ENCODE measurements at places on chromosomes 12 and 14.

DNA sequence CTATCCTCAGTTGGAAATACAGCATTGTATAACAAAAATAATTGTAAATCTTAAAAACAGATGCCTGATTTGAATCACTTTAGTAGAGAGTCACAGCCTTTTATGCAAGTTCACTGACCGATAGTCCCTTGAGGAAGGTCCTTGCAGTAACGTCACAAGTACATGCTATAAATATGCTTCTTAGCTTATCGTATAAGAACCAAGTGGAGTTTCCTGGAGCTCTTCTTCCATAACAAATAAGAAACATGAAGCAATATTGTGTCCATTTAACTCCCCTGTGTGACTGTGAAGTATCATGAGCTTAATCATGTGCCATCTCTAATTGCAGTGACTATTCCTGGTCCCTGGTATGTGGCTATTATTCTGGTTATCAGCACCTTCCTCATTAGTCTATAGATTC is 107.9 kb downstream of the SLC38A4 start:
- DNase-seq = no peak

GRCh38 chr12:117885211-117885610 is 83.6 kb downstream of the KSR2 start:
- DNase-seq = no peak

- DNase-seq = no peak
These were observed 9.4 kb downstream of the SART3 start for GRCh38 chr12:108551535-108551934.

GRCh38 chr12:33514893-33515292 is 75.3 kb upstream of the SYT10 start:
- no peak for DNase-seq

- no peak for DNase-seq
These were observed 87.8 kb downstream of the FLRT2 start for GRCh38 chr14:85617791-85618190.

DNA sequence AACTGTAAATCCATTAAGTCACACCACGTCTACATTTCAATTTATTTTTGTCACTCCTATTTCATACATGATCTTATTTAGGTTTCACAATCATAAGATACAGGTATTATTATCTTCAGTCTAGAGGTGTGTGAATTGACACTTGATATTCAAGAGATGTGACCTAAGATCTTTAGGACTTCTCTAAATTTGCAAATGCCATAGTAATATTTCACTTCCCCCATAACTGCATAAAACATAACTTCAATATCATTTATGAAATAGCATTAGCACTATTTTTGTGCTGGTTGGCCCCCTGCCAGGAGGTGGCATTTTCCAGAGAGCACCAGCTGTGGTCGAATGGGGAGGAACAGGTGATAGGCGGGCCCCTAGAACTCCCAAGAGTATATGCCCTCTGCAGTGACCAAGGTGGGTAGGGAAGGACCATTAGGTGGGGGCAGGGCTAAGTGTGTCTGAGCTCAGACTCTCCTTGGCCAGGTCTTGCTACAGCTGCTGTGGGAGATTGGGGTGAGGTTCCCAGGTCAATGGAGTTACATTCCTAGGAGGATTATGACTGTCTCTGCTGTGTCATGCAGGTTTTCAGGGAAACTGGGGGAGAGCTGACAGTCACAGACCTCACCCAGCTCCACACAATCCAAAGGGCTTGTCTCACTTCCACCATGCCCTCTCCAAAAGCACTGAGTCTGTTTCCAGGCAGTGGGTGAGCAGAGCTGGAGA is 49.2 kb upstream of the ERGIC2 start:
- no peak for DNase-seq

Data from stimulated activated CD8-positive, alpha-beta memory T cell treated with anti-CD3 and anti-CD28 coated beads, Interleukin-7, amount 100 ng/mL, for 48 hours (primary cell).